NCI-H510A (cell line): ENCODE measurements at places on chromosomes 3 and 15.

- DNase-seq = no peak
These were observed 155.2 kb downstream of the FBLN2 start for GRCh38 chr3:13704174-13704573.

GRCh38 chr3:81352867-81353266 is 408.6 kb downstream of the GBE1 start:
- DNase-seq = no peak

DNA sequence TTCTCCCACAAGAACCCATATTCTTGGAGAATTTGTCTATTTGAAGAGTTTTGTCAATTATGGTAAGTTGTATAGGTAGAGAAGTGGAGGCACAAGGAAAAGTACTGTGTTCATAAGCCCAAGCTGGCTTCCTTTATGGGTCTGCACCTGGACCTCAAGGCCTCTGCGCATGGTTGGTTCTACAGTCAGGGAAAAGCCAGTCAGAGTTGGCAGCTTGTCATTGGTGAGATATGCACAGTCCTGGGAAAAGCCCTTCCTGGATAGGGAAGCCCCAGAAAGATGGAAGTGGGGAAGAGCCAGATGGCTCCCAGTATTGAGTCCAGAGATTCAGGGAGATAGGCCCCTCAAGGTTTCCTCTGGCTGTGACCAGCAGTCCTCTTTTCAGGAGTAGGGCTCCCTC is 15.8 kb downstream of the BOC start:
- DNase-seq = no peak

DNA sequence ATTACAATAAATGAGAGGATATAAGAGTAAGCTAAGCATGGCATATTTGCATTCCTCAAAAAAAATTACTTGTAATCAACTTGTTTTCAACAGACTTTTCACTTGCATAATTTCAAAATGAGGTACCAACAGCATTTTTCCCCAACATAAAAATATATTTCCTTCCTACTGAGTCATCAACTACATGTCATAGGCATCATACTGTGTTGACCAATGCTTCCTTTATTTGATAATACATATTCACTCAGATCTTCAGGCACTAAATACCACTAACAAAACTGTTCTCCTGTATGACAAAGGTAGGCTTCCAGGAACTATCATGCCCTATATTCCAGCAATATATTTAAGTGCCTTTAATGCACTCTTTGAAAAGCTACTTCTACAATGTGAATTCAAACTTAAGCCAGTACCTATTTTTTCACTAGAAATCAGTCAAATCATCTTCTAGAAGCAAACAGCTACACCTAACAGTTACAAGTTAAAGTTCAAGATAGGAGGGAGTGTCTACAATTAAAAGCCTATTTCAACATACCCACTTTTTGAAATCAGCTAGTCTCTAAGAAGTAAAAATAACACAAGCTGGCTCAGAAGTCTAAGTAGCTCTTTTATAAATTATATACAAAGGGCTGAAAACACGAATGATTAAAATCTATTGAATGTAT is 11.3 kb downstream of the ADAM10 start:
- DNase-seq = no peak

GRCh38 chr3:108089579-108089978 is 1.3 kb downstream of the CD47 start:
- DNase-seq = no peak

DNA sequence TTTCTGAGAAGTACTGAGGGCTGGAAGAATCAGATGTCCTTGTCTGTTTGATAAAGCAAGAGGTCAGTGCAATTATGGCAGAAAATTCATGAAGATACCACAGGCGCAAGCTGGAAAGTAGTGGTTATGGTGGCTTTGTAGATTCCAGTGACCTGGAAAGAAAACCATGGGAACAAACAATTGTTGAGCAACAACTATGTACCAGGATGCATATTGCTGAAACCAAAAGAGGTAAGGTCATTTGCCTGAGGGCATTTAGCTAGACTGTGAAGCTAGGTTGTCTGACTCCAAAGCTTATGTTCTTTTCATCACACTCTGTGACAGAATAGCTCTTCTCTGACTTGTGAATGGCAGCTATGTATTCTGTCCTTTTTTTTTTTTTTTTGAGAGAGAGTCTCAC is 74.0 kb downstream of the B3GALNT1 start:
- no peak for DNase-seq

GRCh38 chr15:55222588-55222987 is 25.8 kb upstream of the RSL24D1 start:
- no peak for DNase-seq

GRCh38 chr3:143354342-143354741 is 234.8 kb downstream of the CHST2 start:
- DNase-seq = no peak

DNA sequence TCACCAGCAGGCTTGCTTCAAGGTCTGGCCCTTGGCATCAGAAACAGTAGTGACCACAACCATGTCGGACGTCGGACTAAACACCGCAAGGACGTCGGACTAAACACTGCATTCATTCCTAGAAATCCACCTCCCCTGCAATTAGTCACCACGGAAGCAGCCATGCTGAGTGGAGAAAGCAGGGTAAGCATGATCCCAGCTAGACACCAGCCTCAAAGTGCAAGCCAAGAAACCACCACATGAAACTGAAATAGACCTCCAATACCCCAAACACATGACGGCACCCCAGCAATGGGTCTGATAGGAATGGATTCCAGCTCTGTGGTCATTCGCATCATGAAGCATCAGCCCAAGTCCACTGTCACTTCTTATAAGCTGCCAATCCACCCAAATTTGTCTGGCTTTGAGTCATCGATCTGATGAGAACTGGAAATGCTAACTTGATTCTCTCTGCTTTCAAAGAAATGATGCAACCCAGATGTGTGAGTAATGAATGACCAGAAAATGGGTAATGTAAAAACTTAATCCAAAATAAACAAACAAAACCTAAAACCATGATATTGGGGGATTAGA is 348.3 kb upstream of the TMCO5A start:
- DNase-seq = no peak

DNA sequence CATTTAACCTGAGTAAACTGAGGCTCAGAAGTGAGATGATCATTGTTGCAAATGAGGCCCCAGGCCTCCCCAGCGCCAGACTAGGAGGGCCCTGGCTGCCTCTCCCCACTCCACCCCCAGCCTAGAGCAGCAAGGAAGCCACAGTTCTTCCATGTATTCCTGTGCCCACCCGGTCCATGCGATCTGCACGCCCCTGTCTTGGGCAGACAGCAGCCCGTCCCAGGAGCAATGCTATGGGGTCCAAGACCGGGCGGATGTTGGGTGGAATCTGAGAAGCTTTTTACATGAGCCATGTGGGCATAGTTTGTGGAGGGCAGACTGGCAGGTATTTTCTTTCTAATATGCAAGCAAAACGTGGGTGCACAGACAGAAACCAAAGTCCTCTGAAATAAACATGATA is 15.1 kb downstream of the SH2D7 start:
- no peak for DNase-seq

- DNase-seq = no peak
These were observed 1.9 kb downstream of the LRIG1 start for GRCh38 chr3:66498687-66499621.

GRCh38 chr3:7876741-7877297 is 624.8 kb upstream of the LMCD1 start:
- no peak for DNase-seq

DNA sequence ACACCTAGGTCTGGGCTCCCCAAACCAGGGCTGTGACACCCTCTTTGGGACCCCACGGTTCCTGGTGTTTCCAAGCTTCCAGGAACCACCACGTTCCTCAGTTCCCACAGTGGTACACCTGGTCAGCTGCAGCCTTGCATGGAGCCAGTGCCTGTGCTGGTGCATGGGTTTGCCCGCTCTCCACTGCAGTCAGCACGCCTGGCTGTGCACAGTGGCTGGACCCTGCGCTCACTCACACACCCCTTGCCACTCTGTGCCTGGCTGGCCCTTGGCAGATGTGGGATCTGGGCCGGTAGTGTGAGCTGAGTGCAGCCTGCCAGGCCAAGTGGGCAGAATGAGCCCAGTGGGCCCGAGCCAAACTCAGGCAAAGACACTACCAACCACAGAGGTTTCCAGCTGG is 48.8 kb downstream of the TCAIM start:
- no peak for DNase-seq

GRCh38 chr15:90042356-90042755 is 41.2 kb downstream of the ZNF710 start:
- DNase-seq = no peak

DNA sequence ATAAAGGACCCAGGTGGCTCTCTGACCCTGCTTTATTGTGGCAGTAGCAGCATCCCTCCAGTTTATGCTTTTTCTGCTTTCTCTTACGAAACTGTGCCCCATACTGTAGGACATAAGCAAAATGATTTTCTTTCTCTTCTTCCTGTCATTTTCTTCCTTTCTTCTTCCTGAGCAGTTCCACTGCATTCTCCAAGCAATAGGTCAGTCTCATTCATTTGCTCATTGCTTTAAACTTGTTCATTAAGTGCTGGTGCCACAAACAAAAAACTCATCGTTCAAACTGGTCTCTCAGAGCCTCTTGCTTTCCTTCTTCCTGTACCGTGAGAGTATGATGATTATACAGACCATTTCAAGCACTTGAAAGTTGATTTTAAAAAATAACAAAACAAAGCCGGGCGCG is 66.8 kb downstream of the PDE8A start:
- no peak for DNase-seq

GRCh38 chr3:181773921-181774320 is 62.2 kb downstream of the SOX2 start:
- DNase-seq = no peak

DNA sequence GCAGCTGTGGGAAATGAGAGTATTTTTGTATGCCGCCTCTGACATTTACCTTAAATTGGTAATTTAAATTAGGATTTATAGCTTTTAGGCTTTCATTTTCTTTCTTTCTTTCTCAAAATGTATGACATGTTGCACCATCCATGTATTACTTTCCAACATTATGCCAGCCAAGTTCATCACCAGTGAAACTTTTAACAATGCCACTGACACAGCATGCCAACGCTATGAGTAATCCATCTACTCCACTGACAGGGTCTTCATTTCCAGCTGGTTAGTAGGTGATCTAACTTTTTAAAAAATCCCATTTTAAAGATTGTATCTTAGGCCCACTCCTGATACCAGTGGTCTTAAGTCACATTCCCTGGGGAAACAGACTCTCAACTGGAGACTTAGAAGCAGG is 21.8 kb upstream of the CLDN16 start:
- no peak for DNase-seq

GRCh38 chr3:171286580-171287249 is 173.5 kb downstream of the TNIK start:
- peak; percentile 27 for DNase-seq

DNA sequence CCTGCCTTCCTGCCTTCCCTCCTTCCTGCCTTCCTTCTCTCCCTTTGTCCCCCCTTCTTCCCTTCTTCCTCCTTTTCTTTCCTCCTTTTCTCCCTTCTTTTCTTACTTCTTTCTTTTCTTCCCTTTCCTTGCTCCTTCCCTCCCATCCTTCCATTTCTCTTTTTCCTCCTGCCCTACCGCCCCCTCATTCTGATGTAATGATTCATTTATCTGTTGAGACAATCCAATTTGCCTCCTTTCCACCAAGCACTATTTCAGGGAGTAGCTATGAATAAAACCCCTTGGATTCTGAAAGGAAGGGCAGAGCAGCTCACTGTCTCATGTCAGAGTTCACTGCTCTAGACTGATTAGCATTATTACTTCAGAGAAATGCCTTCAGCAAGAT is 462.6 kb downstream of the PDCD6IP start:
- no peak for DNase-seq

DNA sequence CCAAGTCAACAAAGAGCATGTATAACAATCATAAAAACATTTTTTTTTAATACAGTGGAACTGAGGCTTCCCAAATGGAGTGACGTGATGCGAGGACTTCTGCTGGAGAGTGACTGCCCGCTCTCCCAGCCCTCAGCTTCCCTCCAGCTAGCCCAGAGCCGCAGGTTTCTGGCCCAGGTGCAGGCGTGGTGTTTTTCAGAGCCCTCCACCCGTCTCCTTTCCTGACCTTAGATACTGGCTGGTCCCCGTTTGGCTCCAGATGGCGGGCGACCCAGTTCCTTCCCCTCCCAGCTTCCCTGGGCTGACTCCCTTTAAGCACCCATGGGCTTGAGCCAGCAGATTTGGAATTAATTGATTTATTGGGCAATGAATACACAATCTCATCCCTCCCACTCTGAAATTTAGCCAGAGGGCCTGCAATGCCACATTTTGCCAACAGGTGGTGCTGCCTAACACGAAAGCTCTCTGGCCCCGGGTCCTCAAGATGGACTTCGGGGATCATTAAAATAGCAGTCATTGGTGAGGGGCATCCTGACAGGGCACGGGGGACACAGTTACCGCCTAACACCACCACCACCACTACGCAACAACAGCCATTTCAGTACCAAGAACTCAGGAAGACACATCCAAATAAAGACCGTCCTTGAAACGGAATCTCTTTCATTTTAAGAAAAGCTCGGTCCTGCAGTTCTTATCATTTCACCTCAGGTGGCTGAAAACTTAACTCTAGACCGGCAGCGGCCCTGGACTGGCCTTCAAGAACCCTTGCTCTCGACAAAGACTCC is 47.5 kb upstream of the MUC4 start:
- peak; percentile 29 for DNase-seq

DNA sequence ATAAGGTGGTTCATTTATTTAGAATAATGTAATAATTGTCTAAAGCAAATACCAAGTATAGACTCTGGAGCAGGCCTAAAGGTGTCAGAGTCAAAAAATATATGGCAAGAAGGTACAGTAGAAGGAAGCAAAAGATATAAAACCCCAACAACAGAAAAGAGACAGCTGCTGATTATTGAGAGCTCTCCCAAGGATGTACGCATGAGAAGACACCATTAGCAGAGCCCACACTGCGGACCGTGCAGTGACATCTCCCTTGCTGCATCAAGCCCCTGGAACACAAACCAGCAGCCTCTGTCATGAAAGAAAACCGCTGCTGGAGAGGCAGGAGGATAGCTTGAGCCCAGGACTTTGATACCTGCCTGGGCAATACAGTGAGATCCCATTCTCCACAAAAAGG is 18.0 kb upstream of the SLC6A20 start:
- no peak for DNase-seq

DNA sequence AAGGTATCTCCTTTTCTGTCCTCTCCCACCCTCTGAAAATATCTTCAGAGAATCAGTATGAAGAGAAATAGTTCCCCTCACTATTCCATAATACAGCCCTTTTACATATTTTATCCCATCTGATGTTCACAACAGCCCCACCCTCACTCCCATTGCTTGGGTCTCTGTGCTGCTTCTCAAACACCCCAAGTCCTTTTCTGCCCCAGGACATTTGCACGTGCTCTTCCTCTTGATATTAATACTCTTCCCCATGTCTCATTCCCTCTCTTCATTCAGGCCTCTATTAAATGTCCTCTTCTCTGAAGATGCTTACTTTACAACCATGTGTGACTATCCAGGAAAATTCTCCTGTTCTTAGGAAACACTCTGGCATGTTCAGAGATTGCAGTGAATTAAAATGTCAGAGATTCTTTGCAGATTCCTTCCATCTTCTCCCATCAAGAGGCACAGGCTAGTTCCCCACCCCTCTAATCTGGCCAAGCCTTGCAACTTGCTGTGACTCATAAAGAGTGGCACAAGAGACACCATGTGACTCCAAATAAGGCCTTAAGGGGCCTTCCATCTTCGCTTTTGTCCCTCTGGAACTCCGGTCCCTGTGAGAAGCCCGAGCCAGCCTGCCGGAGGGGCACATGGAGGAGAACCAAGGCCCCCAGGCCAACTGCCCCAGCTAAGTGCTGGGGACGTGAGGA is 128.5 kb downstream of the CHSY1 start:
- no peak for DNase-seq

- no peak for DNase-seq
These were observed 23.2 kb downstream of the SERPINI2 start for GRCh38 chr3:167450675-167451074.

- DNase-seq = no peak
These were observed 2.1 kb upstream of the PRR20G start for GRCh38 chr3:127289706-127290575.

- no peak for DNase-seq
These were observed 35.6 kb upstream of the NDUFB4 start for GRCh38 chr3:120560304-120561250.
